Heart left ventricle (tissue), 16 donors: ENCODE measurements at places on chromosomes 2 and 18. TPM values are rescaled to one million over a fixed set of nuclear protein-coding genes. Genes with fewer than 3 reads are reported as not detected.

DNA sequence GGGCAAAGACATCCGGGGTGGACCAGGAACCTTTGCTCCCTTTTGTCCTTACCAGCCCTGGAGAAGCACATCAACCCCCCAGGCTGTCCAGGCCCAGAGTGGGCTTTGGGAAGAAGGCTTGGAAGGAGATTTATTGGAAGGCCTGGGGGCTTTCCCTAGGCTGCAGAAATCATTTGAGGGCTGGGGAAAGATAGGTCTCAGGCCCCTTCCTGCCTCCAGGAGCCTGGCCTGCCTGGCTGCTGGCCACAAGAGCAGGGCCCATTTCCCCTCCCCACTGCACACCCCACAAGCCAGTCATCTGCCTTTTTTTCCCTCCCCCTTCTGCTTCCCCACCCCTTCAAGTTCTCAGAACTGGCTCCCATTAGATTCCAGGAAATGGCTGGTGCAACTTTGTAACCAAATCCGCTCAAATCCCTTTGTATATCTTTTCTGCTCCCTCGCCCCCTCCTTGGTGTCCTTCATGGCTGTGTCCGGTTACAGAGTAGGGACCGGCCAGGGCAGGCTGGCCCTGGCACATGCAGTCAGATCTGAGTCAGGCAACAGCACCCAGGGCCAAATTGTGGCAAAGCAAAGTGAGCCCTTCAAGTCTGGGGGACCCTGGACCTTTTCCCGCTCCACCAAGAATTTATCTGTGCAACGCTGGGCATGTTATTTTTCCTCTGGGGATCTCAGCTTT is 20.8 kb upstream of the TNP1 start:
- no peak for DNase-seq

- DNase-seq = no peak
Observed at GRCh38 chr2:40418614-40419363, 33.1 kb downstream of the SLC8A1 start.

DNA sequence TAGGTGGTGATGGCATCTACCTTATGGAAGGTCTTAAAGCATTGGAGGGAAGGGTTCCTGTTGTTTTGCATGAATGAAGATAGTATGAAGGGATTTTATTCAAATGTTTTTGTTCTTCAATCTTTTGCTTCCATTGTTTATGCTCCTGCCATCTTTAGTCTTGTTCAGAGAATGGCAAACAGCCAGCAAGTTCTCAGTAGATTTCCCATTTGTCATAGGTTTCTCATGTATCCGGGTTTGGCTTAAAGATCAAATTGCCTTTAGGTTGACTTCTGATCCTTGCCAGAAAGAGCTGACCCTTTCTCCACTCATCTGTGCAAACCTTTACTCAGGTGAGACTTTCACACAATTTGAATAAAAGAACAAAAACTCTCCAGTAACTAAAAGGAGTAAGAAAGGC is 44.2 kb upstream of the STAT4 start:
- no peak for DNase-seq

DNA sequence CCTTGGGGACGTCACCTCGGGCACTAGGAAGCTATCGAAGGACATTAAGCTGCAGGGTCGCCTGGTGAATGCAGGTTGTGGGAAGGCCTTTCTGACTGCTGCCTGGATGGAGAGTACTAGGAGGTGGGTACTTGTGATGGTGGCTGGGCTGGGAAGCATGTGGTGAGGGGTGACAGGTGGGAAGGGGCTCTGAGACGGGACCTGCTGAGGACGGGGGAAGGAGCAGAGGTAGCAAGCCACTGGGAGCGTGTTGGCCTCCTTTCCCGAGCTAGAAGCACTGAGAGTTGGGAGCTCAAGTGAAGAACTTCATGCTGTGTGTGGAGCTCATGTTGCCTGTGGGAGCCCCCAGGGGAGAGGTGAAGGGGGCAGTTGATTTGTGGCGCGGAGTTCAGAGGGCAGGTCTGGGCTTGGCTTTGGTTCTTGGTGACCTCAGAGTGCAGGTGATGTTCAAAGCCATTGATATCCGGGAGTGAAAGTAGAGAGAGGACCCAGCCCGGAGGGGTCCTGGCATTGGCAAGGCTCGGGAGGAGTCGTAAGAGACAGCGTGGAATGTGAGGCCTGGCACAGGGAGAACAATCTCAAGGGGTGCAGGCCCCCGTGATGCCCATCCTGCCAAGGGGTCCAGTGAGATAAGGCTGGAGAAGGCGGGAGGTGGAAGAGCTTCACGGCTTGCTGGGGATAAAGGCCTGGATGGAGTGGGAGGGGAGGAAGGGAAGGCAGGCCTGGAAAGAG is 13.2 kb downstream of the MROH2A start:
- DNase-seq = no peak

DNA sequence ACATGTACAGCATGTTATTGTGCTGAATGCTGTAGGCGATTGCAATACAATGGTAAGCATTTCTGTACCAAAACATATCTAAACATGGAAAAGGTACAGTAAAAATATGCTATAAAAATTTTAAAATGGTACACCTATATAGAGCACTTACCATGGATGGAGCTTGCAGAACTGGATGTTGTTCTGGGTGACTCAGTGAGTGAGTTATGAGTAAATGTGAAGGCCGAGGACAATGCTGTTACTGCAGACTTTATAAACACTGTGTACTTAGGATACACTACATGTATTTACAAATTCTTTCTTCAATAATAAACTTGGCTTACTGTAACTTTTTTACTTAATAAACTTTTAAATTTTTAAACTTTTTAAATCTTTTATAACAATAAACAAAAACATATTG is 473.4 kb upstream of the UBE2E3 start:
- DNase-seq = no peak

GRCh38 chr2:104844807-104845551 is 8.9 kb upstream of the POU3F3 start:
- DNase-seq = no peak

GRCh38 chr18:58303363-58303762 is 259.3 kb downstream of the NEDD4L start:
- no peak for DNase-seq

DNA sequence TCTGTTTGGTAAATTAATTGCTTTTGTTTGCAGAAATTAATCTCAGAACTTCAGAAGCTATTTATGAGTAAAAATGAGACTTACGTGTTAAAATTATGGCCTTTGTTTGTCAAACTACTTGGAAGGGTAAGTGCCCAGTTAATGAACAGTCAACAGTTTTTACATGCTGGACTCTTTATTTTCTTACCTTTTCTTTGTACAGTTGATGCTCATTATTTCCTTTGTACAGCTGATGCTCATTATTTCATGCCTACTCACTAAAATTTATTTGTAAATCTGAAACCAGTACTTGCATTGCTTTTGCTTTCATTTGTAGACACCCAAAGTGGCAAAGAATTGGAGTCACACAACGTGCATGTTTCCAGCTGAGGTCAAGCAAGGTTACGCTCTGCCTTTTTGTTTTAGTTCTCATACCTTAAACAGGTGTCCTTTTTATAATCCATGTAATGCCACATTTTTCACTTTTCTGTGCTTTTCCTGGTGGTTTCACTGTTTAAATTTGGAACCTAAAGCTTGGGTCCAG is 13.3 kb downstream of the RIF1 start:
- DNase-seq = no peak

- no peak for DNase-seq
Observed at GRCh38 chr2:100008956-100009355, 133.4 kb downstream of the AFF3 start.

Gene LINC00305
- not detected for total RNA-seq

Gene FSIP2
- total RNA-seq = 0.50 TPM

Gene SMARCAL1
- 10.6 TPM for total RNA-seq

Gene TM4SF20
- total RNA-seq = not detected

Gene BAZ2B
- total RNA-seq = 34.5 TPM

Gene KATNAL2
- 5.5 TPM for total RNA-seq
